ENCODE measurements at places on chromosomes 1 and 21.

GRCh38 chr1:244062156-244062725 is 11.2 kb downstream of the ZBTB18 start:
- no peak for DNase-seq

DNA sequence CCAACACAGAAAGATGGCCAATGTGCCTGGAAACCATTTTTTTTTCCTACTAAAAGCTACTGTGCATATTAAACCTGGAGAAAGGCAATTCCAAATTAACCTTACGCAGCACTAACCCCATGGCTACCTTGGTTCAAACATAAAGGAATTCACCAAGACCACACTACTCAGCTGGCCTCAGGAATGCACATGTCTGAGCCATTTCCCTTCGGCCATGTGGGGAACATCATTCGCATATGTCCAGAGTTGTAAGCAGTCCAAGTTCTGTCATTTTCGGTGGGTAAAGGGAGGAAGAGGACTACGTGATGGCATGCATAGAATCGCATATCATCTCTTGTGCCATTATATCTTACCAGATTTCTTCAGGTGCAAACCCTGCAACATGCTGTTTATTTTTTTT is 175.4 kb downstream of the NTMT2 start:
- DNase-seq = no peak

DNA sequence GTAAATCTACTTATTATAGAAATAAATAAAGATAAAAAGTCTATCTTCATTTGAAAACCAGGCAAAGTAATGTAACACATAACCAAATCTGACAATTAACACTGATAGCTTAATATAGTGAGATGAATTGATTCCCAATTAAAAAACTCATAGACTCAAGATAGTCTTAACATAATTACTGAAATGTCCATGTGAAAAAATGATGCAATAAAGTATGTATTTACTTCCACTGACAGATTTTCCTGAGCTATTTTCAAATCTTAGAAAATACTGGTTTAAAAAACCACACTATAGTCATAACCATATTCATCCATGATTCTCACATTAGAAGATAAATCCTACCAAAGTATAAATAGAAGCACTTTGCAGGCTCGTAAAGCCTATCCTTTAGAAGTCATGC is 9.6 kb upstream of the DONSON start:
- DNase-seq = no peak

GRCh38 chr1:46128344-46128743 is 4.1 kb downstream of the PIK3R3 start:
- DNase-seq = no peak

DNA sequence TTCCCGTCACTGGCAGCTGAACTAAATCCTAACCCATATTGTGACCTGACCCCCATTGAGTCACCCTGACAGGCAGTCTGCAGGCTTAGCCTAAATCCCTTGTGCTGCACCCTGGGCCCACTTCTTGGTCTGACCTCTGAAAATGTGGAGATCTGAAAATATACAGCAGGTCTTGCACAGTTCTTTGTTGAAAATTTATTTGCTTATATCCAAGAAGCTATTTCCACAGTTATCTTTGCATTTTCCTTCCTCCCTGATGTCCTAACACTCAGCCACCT is 87.1 kb downstream of the BCAR3 start:
- DNase-seq = no peak

Measured in NCI-H748 treated with DMSO at 0.1 percent for 48 hours (cell line).